ENCODE measurements at places on chromosomes 1 and 21.

DNA sequence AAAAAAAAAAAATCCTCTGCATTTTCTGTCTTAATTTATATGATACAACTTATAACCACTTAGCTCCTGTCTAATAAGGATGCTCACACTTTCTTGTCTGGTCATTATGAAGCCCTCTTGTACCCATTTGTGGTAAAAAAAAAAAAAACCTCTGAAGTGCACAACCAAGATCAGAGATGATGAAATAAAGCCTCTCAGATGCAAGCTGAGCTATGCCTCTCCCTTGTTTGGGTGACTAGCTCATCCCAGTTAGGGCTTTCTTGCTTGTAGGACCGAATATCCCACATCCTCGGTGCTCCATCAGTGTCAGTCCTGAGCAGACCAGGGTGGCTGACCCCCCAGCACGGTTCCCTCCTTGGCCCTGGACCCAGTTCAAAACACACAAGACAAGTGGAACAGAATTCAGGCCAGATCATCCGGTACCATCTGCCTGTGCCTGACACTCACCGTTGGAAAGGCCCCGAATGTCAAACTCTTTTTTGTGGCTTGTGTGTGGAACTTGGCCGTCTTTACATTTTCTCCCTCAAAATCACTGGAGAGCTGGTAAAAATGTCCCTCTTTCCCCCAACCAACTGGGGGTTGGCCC is 6.3 kb upstream of the SELENON start:
- no peak for DNase-seq

DNA sequence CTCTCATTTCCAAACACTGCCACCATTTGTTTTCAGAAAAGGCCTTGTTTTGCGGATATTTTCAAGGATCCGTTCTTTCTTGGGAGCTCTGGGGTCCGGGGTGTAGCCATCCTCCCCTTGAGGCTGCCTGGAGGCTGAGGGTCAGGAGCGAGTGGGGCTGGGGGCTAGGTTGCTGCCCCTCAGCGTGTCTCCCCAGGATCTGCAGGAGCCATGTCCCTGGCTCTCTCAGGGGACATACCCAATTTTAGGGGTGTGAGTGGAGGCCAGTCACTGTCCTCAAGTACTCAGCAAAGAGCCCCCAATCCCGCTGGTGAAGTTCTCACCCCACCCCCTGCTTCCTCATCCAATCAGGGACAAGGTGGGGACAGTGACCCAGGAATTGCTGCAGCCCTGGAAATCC is 15.0 kb upstream of the PRDM16 start:
- DNase-seq, result no peak

GRCh38 chr1:11157394-11157793 is 31.8 kb upstream of the ANGPTL7 start:
- DNase-seq, result no peak

DNA sequence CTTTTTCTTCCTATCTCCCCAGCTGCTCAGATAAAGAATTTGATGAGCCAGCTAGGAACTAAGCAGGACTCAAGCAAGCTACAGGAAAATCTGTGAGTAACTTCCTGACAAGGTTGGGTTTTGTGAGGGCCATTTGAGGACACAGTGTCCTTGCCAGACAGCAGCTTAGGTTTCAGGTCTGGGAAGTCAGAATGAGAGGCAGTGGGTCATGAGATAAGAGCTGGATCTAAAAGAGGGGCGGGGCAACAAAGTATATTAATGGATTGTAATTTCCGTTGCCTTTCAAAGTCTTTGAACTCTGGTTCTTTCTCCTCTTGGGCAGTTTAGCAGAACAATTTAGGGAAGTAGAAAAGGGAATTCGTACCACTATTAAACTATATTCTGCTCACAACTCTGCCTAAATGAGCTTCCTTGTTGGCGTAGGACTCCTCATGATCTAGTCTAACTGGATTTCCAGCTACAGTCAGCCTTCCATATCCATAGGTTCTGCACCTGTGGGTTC is 16.6 kb downstream of the STX12 start:
- no peak for DNase-seq

- DNase-seq, result no peak
Measured at GRCh38 chr1:75308365-75308764, 174.2 kb downstream of the LHX8 start.

DNA sequence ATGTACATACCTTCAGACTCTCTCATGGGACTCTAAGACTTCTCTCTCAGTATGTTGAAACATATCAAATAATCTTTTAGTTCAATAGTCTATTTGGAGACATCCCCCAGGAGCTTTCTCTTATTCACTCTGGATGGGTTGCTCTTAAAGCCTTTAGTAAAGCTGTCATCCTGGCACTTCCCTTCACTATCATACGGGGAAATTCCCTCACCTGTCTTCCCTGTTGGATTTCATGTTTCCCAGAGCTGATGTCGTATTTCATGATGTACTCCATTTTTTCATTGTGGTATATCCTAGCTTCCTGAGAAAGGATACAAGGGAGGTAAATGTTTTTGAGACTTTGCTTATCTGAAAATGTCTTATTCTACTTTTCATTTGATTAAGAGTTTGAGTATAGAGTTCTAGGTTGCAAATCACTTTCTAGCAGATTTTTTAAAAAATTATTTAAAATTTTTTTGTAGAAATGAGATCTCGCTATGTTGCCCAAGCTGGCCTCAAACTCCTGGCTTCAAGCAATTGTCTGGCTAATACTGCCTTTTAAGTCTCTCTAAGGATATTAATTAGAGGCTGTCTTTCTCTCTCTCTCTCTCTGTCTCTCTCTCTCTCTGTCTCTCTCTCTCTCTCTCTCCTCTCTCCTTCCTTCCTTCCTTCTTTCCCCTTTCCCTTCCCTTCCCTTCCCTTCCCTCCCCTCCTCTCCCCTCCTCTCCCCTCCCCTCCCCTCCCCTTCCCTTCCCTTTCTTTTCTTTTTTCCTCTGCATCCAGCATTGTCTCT is 17.0 kb upstream of the MACF1 start:
- no peak for DNase-seq

DNA sequence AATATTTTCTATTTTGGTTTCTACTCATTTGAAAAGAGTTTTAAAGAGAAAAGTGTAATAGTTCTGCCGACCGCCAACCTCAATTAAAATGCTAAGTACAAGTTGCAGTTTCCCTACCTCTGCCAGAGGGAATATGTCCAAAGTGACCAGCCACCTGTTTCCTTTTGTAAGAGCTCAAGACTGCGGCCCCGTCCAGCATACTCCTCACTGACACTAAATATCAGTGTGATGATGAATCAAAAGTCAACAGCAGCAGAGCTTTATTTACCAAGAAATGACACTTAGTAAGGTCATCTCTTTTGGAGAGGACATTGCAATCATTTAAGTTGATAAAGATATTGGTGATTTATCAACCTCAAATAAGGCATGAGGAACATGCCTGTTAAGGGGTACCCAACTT is 57.4 kb upstream of the NRIP1 start:
- DNase-seq, result no peak

DNA sequence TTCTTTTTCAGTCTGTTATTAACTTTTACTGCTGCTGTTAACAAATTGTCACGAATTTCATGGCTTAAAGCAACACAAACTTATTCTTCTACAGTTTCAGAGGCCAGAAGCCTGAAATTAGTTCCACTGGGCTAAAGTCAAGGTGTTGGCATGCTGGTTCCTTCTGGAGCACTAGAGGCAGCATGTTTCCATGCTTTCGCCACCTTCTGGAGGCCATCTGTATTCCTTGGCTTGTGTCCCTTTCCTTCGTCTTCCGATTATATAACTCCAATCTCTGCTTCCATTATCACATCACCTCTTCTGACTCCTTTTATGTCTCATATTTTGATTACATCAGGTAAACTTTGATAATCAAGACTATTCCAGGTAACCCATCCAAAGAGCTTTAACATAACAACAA is 1742.1 kb downstream of the BRINP3 start:
- DNase-seq, result no peak

- DNase-seq, result no peak
Measured at GRCh38 chr1:155983191-155984024, 5.1 kb upstream of the ARHGEF2 start.

- no peak for DNase-seq
Measured at GRCh38 chr1:47235241-47235681, 3.2 kb upstream of the TAL1 start.

DNA sequence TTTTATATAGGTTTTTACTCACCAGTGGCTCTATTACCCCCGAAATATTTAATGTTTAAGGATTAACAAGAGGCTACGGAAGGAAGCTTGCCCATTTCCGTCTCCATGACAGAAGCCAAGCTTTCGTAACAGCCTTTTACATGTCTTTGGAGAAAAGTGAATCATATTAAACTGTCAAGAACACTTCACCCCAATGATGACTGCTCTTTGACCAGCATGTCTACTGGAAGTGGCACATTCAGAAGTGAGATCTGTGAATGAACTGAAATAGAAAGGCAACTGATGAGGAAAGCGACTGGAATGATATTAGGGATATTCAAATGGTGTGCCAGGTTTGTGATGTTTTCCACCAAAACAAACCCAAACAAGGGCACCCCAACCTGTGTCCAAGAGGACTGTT is 8.5 kb upstream of the PRDM15 start:
- no peak for DNase-seq

- DNase-seq, result no peak
Measured at GRCh38 chr1:54564312-54565112, 16.5 kb downstream of the ACOT11 start.
